ENCODE measurements at places on chromosomes 3 and 15.

DNA sequence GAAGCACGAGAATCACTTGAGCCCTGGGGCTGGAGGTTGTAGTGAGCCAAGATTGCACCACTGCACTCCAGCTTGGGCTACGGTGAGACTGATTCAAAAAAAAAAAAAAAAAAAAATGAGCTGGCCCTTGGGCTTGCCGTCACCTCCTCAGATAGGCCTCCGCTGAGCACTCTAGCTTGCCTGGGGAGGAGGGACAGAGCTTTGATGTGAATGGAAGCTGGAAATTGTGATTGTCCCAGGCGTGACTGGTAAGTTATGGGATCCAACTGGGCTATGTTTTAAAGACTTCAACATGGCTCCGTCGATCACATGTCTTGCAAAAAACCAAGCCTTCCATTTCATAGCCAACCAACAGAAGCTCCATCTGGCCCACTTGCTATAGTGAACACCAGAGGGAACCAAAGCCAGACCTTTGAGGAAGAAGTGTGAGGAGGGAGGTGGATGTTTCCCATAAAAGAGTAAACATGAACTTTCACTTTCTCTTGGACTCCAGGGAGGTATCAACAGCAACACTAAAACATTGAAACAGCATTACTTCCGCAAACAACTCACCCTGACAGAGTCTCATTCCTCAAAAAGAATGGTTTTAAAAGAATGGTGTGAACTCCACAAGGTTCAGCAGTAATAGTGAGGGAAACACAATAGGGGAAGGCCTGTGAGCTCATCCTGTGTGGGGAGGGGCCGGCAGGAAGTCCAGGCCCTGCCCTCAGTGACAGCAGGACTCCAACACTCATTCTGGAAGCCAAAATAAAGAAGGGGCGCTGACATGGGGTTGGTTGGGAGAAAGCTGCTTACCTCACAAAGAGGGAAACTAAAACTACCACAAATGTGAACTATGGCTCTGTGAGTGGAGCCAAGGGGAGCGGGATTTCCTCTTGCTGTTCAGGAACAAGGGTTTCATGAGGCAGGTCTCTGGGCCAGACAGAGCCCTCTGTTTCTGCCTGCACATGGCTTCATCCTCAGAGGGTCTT is 59.2 kb upstream of the IL12A start:
- DNase-seq: peak; percentile 72

- DNase-seq: peak; percentile 78
These were observed 59.6 kb downstream of the PRTG start for GRCh38 chr15:55683376-55683775.

DNA sequence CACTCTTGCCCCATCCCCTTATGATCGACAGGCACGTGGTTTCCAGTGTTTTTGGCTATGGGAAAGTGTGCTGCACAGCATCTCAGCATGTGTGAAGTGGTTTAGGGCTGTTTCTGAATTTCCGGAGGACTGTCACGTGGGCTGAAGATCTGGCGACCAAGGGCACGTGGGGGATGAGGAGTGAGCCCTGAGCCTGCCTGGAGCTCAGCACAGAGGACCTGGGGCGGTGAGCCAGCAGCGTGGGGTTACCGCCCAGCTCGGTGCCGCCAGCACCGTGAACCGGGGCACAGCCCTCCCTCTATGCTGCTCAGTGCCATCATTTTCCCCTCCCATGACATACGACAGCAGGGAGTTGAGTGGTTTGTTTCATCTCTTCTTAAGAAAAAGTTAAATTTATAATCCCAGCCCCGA is 150.2 kb downstream of the DNAJB8 start:
- DNase-seq: no peak

- no peak for DNase-seq
These were observed 68.4 kb downstream of the BFSP2 start for GRCh38 chr3:133468251-133468721.

DNA sequence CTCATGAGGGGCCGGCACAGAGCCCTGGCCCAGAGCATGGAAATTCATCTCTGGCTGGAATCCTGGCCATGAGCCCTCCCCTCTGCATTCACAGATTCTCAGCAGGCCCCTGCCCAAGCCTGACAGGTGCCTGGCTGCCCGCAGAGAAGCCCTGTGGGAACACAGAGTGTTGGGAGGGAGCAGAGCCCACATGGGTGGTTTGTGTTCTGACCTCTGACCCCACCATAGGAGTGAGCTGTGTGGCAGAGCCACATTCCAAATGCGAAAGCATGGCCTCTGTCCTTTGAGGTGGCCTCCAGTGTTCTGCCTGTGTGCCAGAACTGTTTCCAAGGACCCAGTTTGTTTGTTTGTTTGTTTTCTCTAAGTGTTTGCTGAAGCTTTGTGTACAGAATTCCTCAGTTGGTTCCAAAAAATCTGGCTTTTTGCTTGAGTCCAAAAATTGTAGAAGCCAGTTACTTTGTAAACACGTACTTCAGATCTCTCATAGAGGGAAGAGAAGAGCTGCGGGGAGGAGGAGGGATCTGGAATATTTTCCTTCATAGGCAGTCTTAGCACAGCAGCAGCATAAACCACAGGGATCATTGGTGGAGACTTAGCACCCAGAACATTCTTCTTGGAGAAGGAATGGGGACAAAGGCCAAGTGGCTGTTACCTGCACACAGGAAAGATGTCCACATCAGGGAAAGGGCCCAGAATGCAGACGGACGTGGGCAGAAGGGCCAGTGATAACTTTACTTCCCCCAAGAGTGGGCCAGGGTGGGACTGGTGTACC is 36.0 kb downstream of the GRAMD2A start:
- DNase-seq: no peak

DNA sequence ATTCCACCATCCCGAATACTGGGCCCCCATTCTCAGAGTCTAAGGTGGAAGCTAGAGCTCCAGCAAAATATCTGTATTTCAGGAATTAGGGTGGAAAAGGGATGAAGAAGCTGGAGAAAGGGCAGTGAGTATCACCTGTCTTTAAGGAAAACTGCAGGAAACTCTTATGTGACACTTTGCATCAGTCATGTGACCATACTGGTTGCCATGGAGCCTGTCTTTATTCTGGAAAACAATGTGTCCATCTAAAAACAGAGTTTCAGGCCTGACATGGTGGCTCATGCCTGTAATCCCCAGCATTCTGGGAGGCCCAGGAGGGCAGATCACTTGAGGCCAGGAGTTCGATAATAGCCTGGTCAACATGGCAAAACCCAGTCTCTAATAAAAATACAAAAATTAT is 52.9 kb upstream of the FSIP1 start:
- no peak for DNase-seq

- no peak for DNase-seq
These were observed 511.3 kb downstream of the GABRG3 start for GRCh38 chr15:27482287-27482686.

GRCh38 chr3:184884359-184885017 is 72.5 kb downstream of the VPS8 start:
- DNase-seq: no peak

- DNase-seq: no peak
These were observed 657.8 kb downstream of the MCTP2 start for GRCh38 chr15:94889153-94889552.

- no peak for DNase-seq
These were observed 134.3 kb downstream of the TIGIT start for GRCh38 chr3:114428044-114428595.

GRCh38 chr15:89177633-89178306 is 43.6 kb downstream of the RLBP1 start:
- DNase-seq: peak; percentile 63

GRCh38 chr3:126837773-126838172 is 133.7 kb downstream of the CHCHD6 start:
- DNase-seq: no peak

DNA sequence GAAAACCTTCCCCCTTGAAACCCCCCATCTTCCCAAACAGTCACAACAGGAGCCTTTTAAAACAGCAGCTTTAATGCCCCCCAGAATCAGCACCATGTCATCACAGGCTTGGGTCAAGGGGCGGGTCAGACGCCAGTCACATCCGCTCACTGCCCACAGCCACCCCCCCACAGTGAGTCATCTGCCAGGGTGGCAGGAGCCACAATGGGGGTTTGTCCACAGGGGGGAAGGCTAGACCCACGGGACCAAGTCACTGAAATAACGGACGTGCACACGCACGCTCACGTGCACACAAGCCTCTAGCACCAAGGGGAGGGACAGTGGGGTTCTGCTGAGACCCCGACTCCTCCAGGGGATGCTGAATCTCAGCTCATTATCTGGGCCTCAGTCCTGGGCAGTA is 441 bp upstream of the UCN2 start:
- peak; percentile 67 for DNase-seq

DNA sequence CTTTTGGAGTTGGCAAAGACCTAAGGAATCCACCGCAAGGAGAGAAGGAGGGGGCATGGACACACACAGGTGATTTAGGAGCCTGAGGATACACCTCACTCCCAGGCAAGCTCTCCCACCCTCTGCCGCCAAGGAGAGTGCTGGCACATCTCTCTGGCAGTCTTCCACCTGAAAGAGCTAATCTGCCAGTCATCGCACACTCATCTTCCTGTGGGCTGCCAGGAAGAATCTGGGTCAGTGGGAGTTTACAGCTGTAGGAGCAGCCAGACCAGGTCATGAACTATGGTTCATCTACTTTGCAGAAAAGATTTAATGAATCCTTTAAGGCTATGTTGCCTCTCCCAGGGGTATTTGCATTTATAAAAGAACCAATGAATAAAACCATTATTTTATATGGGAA is 170.6 kb upstream of the TSC22D2 start:
- DNase-seq: peak; percentile 97

- DNase-seq: no peak
These were observed 1.1 kb downstream of the TP63 start for GRCh38 chr3:189632242-189632641.

DNA sequence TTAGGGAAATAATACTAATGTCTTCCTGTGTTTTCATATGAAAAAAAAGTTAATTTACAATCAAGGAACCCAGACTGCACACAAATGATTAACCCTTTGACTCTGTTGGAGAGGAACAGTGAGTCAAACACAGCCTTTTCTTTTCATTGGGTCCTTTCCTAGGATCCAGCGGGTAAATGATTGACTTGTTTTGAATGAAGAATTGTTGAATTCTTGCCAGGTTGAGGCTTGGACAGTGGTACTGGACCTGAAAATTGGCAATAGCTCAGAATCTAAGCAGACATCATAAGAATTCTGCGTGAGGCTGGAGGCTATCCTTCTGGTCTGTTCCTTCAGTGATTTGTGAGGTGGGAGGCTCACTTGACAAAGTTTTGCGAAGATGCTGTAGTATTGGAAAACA is 143.0 kb downstream of the RYR3 start:
- DNase-seq: no peak

DNA sequence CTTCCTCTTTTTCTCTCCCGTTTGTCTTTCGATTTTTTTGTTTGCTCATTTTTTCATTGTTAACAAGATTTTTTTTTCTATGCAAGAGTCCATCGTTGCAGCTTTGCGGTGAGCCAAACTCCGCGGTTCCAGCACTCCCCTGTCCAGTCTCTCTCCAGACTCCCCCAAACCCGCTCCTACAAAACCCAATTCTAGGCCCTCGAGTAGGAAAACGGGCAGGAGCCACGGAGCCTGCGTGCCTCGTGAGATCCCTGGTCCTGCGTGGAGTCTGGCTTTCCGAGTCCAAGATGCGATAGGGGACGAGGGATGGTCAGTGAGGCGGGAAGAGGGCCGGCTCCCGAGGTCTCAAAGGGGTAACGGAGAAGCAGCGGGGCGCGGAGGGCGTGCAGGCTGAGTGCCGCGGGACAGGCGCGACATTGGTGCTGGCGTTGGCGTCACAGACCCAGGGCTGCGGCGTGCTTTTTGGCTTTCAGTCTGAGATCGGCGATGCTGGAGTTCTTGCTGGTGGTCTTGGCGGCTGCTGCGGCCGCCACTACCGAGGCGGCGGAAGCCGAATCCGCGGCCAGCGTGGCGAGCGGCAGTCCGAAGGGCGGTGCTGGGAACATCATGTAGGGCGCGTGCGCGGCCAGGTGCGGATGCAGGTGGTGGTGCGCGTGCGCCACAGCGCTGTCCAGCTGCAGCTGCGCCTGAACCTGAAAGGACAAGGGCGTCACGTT is 8.5 kb downstream of the SHOX2 start:
- peak; percentile 24 for DNase-seq

DNA sequence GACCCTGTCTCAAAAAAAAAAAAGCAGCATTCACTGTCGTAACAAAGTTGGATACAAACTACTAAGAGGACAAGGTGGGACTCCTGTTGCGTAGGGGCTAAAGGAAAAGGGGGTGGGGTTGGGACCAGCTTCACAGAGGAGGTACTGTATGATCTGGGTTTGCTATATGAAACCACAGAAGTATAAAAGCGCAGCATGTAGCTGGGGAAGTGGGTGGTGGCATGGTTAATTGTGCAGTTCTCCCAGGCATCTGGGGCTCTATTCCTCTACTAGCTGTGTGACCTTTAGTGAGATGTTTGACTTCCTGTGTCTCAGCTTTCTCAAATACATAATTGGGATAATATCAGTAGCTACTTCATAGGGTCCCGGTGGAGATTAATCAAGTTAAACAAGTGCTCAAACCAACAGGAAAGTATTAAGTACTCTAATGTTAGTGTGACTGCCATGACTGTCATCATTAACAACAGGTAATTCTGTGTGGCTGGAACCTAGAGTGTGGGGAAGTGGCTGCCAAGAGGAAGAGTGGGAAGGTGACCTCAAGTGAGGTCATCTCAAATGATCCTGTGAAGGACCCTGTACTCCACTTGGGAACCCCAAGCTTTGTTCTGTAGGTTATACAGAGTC is 11.5 kb downstream of the PARP16 start:
- DNase-seq: no peak

- no peak for DNase-seq
These were observed 44.5 kb upstream of the SLCO2A1 start for GRCh38 chr3:134074001-134074789.

GRCh38 chr3:82114589-82114988 is 353.1 kb upstream of the GBE1 start:
- no peak for DNase-seq

DNA sequence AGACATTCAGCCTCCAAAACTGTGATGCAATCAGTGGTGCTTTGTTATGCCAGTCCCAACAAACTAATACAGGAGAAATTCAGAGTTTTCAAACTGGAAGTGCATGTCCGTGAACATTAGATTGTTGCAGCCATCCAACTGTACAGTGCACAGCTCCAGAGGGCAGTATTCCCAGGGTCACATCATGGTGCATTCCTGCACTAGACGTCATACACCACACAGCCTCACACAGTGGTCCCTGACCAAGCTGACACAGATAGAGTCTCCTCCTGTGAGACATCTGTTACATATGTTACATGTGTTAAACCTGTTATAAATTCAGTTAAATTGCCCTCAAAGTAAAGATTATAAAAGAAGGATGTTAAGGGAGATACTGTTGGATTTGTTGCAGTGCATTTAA is 209.0 kb downstream of the LRRN1 start:
- DNase-seq: no peak

- peak; percentile 86 for DNase-seq
These were observed 84.8 kb downstream of the PPCDC start for GRCh38 chr15:75107908-75108838.

- no peak for DNase-seq
These were observed 94.7 kb downstream of the DLG1 start for GRCh38 chr3:197203714-197204146.

DNA sequence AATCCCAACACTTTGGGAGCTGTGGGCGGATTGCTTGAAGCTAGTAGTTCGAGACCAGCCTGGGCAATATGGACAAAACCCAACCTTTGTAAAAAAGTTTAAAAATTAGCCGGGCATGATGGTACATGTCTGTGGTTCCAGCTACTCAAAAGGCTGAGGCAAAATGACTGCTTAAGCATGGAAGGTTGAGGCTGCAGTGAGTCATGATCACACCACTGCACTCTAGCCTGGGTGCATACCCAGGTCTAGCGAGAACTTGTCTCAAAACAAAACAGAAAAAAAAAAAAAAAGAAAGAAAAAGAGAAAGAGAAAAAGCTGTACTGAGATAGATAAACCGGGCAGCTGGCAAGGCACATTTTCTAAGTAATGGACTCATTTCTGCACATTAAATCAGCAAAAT is 10.6 kb downstream of the ARPP19 start:
- DNase-seq: peak; percentile 84

GRCh38 chr3:99633887-99634558 is 4.4 kb upstream of the COL8A1 start:
- no peak for DNase-seq
